ENCODE measurements at places on chromosomes 7 and 10. TPM values are rescaled to one million over a fixed set of nuclear protein-coding genes. Genes with fewer than 3 reads are reported as not detected.
A peak's percentile ranks its signal among the peaks of the same experiment; 100 is the strongest.

Gene DENND11
- total RNA-seq: 27.5 TPM

Gene TMEM229A
- not detected for total RNA-seq

Gene STYXL1
- 40.5 TPM for total RNA-seq

DNA sequence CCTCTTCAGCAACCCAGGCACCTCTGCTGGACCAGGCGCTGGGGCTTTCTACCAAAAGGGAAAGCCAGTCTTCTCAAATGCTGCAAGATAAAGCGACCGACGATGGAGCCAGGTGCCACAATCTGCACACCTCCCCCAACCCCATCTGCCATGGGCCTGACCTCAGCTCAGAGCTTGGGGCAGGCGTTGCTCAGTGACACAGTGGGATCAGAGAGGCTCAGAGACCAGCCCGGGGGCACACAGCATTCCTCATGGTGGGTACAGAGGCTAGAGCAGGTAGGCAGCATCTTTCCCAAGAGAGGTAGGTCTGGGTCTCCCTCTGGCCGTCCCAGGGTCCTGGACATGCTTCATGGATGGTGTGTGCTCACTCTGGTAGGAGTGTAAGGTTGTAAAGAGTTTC, 56.3 kb downstream of the ZMIZ1 start:
- no peaks in the 10 kb centered on the region for H3K4me1 ChIP-seq
- H3K27ac ChIP-seq: no peak overlapping the region
- DNase-seq: no peak
- H3K4me3 ChIP-seq: no peak overlapping the region
- H3K36me3 ChIP-seq: no peaks in the 10 kb centered on the region

- H3K36me3 ChIP-seq: peaks cover 2% of the 10 kb centered on the region
- peak; percentile 72 for DNase-seq
- peaks cover 2% of the 10 kb centered on the region for H3K27me3 ChIP-seq
- H3K4me3 ChIP-seq: no peak overlapping the region
Observed at GRCh38 chr7:66837007-66837406, 84.0 kb upstream of the TMEM248 start.

DNA sequence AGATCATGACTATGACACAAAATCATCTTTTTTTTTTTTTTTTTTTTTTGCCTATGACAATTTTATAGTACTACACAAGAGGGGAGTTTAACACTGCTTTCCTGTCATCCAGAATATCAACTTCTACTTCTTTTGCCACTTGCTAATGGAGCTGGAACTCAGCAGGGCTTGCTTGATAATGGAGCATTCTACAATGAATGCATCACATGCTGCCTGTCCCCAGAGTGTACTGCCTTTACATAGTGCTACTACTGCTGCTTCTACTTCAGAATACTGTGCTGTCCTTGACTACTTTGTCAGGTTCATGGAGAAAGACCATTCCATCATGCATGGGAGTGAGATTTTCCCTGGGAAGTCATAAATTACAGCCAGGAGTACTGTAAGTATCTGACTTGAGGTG, 338.6 kb upstream of the SEMA3A start:
- DNase-seq: no peak
- H3K27ac ChIP-seq: no peak overlapping the region
- H3K27me3 ChIP-seq: no peaks in the 10 kb centered on the region
- H3K36me3 ChIP-seq: no peaks in the 10 kb centered on the region
- no peak overlapping the region for H3K4me3 ChIP-seq
